NCI-H1417 treated with DMSO at 0.1 percent for 48 hours (cell line): ENCODE measurements at places on chromosomes 6 and 20.

DNA sequence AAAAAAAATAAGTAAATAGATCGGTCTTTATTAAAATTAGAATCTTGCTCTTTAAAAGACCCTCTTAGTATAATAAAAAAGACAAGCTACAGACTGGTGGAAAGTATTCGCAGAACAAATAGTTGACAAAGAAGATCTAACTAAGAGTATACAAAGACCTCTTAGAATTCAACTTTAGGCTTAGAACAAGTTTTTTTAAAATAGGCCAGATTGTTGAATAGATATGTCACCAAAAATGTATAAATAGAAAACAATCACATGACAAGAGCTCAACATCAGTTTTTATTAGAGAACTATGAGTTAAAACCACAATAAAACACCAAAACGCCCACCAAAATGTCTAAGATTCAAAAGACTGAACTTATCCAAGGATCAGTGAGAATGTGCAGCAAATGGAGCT lies 632.7 kb upstream of the PTCHD4 start:
- no peak for DNase-seq

DNA sequence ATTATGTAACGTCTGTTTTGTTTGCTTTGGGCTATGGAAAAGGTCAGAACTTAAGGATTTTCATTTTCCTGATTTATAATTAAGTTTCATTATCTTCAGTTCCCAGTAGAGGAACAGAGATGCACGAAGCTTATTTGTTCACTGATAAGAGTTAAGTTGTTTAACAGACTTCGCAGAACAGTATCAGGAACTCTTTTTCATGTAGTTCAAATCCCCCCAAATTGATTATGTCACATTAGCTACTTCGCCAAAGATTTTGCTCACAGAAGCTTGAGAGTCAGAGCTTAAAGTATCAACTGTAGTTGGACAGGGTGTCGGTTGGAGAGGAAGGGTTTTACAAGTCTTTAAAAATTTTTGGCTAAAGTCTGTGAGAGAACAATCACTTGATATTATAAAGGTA lies 43.4 kb downstream of the ZHX3 start:
- DNase-seq, result no peak

DNA sequence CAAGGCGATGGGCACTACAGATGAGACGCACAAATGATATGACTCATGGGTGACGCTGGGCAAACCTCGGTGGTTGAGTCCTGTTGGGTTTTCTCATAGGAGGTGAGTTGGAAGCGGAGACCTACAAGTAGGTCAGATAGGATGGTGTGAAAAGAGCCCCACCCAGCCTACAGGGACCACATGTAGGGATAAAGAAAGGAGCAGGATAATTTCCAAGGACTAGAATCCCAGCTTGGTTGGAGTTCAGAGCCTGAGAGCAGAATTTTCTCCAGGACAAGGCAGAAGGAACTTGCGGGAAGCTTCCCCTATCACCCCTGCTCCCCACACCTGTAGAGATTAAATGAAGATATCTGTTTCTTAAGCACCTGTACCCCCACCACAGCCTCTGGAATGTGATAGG lies 489.7 kb upstream of the CDH4 start:
- DNase-seq, result no peak

- no peak for DNase-seq
These were observed 32.1 kb downstream of the BFSP1 start for GRCh38 chr20:17499041-17499440.

GRCh38 chr20:58361481-58362205 lies 27.4 kb upstream of the VAPB start:
- no peak for DNase-seq
